ENCODE measurements at places on chromosomes 12 and 14. TPM values are rescaled to one million over a fixed set of nuclear protein-coding genes. Genes with fewer than 3 reads are reported as not detected.

The TMEM132D gene
- not detected for total RNA-seq

The GALNT16 gene
- total RNA-seq, result 0.09 TPM

The PIANP gene
- not detected for total RNA-seq

The KRT78 gene
- not detected for total RNA-seq

The AGAP2 gene
- 0.33 TPM for total RNA-seq

All from mammary epithelial cell (primary cell).